ENCODE measurements at places on chromosomes 4 and X. TPM values are rescaled to one million over a fixed set of nuclear protein-coding genes. Genes with fewer than 3 reads are reported as not detected.
A peak's percentile ranks its signal among the peaks of the same experiment; 100 is the strongest.

DNA sequence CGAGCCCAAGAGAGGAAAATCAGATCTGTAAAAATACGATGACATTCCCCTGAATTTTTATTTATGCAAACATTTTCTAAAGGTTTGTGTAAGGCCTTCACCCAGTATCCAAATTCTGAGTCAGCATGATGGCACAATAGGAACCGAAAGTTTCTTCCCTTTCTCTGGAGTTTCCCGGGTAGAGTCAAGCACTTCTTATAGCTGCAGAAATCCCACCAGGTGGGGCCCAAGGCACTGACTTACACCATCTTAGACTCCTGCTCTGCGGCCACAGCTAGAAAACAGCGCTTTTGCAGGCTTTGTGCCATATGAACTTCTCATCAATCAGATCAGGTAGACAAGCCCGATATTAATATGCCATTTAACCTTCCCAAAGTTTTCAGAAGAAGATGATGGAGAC, 13.4 kb downstream of the LEF1 start:
- no peak for DNase-seq

GRCh38 chrX:40132751-40133150, 35.0 kb upstream of the BCOR start:
- peak; percentile 79 for DNase-seq

GRCh38 chr4:132824761-132825160, 324.3 kb upstream of the PCDH10 start:
- no peak for DNase-seq

Gene SHROOM2
- total RNA-seq: 4.7 TPM

Gene TMEM150C
- 8.1 TPM for total RNA-seq

Gene HSFX2
- total RNA-seq: not detected

GRCh38 chr4:56229947-56230346, 157.3 kb downstream of the AASDH start:
- no peak for DNase-seq

DNA sequence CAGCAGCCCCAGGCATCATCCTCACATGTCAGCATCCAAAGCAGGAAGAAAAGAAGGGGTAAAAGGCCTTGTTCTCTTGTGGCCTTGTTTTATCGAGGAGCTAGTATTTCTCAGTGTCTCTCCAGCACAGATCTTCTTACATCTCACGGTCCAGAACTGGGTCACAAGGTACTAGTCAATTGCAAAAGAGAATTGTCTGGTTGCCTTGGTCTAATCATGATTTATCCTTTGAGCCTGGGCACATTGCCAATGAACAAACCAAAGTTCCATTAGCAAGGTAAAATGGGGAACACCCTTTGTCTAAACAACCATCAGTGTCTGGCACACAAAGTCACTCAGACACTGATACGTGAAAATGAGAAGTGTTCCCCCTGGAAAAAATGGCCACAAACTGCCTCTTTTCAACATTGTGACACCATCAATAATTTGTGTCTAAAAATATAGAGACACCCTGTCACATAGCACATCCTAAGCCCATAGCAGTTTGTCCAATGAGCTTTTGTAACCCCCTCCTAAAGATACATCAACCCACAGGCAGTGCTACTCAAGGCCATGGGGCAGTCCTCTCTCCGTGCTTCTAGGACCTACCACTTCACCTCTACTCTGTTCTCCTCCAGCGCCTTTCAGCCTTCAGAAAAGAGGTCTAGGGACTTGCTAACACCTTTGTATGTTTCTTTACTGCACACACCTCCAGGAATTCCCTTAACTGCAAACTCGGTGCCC, 534.4 kb downstream of the MID1IP1 start:
- no peak for DNase-seq

- no peak for DNase-seq
Measured at GRCh38 chr4:183670251-183670650, 11.2 kb downstream of the TRAPPC11 start.

DNA sequence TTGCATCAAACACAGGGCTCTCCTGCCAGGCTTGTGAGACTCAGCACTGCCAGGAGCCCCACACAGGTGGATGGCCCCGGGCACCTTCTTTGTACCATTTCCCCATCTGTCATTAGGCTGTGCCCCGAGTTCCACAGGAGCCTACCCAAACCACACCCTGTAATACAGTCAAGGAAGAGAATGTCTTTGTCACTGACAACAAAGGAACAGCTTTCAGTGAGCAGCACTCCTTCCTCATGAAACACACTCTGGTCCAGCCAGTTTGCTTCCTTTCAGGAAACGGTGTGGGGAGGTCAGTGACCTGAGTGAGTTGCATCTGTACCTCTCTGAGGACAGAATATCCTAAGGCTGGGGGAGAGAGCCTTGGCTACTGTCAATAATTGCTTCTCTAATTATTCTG, 53.7 kb downstream of the LNX1 start:
- DNase-seq: no peak

DNA sequence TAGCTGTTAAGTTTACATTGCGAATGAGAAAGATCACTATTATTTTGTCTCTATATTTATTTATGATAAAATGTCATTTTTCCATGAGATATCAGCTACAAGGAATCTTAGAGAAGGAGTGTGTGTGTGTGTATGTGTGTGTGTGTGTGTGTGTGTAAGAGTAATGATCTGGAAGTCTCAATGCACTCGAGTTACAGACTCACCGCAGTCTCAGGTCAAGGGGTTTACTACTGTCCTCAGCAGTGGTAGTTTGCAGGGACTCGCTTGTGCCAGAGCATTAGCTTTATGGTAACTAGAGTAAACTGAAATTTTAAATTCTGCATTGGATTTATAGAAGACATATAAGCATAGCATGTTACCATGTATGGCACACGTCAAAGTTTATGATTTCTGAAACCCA, 30.8 kb downstream of the LRP2BP start:
- DNase-seq: no peak
